ENCODE measurements at places on chromosomes 2 and 18.

DNA sequence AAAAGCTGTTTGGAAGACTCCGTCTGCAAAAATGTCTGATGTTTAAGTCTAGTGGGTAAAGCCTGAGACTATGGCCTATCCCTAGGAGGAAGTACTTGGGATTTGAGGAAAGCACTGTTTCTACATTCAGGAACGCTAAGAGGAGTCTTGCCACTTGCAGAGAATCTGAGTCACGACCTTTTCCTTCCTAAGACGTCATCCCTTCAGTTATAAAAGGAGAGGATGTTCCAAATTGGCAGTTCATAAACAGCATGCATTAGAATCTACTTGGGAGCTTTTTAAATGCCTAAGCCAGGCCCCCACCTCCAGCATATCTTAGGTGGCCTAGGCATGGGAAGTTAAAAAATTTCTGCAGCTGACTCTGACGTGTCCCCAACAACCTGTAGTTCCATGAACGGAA, 125.9 kb downstream of the TTC32 start:
- no peak for DNase-seq

- DNase-seq = no peak
These were observed 111.3 kb downstream of the DOCK10 start for GRCh38 chr2:224930990-224931389.

GRCh38 chr2:120762341-120763061, 26.8 kb downstream of the GLI2 start:
- DNase-seq = no peak

- DNase-seq = no peak
These were observed 87.8 kb upstream of the ASB18 start for GRCh38 chr2:236351966-236352525.

DNA sequence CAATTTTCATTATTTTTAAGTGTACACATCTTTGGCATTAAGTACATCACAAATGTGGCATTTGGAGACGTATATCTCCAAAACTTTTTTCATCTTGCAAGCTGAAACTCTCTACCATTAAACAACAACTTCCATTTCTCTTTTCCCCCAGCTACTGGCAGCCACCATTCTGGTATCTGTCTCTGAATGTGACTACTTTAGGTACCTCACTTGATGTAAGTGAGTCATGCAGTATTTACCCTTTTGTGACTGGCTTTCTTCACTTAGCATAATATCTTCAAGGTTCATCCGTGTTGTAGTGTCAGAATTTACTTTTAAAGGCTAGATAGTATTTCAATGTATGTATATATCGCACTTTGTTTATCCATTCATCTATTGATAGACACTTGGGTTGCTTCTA, 17.0 kb downstream of the BABAM2 start:
- no peak for DNase-seq

DNA sequence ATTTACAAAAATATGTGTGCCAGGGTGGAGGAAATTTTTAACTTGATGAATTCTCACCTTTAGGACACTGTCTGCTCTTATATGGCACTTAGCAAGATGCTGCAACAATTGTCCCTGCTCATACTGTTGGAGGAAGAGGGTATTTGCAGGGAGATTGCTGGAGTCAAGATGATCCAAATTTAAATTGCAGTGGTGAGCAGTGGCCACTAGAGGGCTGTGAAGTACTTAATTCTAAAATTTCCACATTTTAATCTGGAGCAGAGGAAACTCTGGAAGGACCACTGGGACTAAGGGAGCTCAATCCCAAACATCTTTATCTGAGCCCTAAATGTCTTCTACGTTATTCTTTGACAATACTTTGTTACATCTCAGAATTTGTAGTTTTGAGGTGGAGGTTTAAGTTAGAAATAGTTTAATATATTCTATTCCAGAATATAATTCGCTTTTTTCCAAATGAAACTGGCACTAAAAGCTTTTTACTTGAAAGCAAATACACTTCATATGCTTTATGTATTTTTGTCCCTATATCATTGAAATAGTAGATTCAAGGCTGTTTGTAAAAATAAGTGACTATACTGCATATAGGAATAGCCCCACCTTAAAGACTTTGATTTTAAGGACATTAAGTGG, 33.0 kb upstream of the PTH2R start:
- peak; percentile 25 for DNase-seq

- peak; percentile 68 for DNase-seq
These were observed 83.0 kb upstream of the ZNF532 start for GRCh38 chr18:58781627-58782194.

GRCh38 chr2:219557791-219558785, 13.3 kb downstream of the OBSL1 start:
- DNase-seq = no peak

DNA sequence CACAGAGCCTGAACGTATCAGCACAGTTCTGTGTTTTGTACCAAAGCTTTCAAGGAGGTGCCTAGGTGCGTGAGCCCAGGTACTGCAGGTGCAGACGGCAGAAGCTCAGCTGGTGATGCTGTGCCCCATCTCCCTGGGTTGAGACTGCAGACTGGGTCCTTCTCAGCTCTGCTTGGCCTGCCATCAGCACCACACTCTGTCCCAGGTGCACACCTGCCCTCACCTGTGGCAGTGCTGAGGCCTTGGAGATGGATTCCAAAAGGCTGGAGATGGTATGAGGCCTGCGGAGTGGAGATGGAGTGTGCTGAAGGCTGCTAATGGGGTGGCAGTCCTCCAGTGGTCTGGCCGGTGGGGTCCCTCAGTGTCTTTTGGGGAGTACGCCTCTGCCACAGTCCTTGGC, 9.3 kb downstream of the LDLRAD4 start:
- DNase-seq = no peak

GRCh38 chr18:60549338-60549960, 176.9 kb upstream of the MC4R start:
- peak; percentile 70 for DNase-seq

- no peak for DNase-seq
These were observed 34.2 kb upstream of the GPC1 start for GRCh38 chr2:240401308-240401707.

- peak; percentile 29 for DNase-seq
These were observed 100.3 kb downstream of the TTC32 start for GRCh38 chr2:19801367-19802080.

GRCh38 chr2:206204710-206205109, 45.0 kb downstream of the EEF1B2 start:
- no peak for DNase-seq

GRCh38 chr2:16430846-16431245, 234.8 kb downstream of the CYRIA start:
- no peak for DNase-seq

DNA sequence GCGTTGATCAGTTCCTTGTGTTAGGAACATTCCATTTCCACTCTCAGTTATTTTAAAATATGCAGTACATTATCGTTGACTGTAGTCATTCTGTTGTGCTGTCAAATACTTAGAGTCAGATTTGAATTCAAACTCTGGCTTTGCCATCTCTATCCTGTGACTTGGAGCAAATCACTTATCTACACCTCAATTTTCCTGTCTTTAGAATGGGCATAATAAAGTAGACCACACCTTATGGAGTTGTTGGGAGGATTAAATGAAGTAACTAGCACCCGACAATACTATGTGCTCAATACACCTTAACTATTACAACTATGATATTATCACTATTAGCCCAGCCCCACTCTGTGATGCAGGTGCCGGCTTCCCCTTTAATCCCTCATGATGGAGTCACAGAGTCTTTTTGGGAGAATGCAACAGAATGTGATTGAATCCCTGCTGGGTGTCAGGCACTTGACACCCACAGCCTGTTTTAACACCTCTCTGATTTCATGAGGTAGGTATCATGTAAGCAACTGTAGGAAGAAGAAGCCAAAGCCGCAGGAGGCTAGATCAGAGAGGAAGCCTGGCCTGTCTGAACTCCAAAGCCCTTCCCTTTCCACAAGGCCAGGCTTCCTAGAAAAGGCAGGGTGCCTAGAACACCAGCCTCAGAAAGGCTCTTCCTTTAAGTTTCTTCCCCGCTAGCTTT, 308.4 kb downstream of the NAPG start:
- DNase-seq = no peak

DNA sequence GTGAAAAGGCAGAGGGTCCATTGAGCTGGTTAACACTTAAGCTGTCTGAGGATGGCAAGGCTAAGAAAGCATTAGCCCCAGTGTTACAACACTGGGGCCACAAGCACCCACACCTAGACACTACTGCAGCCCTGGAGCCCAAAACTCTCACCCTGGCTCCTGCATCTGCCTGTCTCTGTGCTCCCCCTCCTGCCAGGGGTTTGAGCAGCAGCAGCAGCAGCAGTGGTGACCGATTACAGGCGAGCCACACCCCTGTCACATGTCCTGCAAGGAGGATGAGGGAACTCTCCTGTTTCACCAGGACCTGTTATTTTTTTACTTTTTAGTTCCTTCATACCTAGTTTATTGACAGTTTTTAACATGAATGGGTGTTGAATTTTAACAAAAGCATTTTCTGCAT, 326.7 kb upstream of the MAP2 start:
- no peak for DNase-seq

- DNase-seq = no peak
These were observed 45.4 kb downstream of the SLC16A14 start for GRCh38 chr2:230023313-230023712.

- DNase-seq = no peak
These were observed 311.0 kb downstream of the CBLN2 start for GRCh38 chr18:72233106-72233505.

- DNase-seq = no peak
These were observed 131.4 kb downstream of the KCNS3 start for GRCh38 chr2:18009891-18010290.

DNA sequence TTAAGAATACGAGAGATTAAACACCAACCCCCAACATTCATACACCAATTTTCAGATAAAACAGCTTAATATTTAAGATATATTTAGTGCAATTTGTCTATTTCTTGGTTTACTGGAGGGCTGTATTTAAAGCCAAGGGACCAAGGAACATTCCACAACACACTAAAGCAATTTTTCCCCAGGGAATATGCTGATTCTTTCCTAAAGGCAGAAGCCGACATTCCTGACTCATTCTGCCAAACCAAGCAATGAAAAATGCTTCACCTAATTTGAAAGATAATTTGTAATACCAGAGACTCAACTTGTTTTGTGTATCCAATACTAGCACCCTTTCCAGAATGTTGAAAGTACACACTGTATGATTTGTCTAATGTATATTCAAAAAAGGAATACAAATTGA, 1267.6 kb upstream of the PIK3C3 start:
- no peak for DNase-seq

DNA sequence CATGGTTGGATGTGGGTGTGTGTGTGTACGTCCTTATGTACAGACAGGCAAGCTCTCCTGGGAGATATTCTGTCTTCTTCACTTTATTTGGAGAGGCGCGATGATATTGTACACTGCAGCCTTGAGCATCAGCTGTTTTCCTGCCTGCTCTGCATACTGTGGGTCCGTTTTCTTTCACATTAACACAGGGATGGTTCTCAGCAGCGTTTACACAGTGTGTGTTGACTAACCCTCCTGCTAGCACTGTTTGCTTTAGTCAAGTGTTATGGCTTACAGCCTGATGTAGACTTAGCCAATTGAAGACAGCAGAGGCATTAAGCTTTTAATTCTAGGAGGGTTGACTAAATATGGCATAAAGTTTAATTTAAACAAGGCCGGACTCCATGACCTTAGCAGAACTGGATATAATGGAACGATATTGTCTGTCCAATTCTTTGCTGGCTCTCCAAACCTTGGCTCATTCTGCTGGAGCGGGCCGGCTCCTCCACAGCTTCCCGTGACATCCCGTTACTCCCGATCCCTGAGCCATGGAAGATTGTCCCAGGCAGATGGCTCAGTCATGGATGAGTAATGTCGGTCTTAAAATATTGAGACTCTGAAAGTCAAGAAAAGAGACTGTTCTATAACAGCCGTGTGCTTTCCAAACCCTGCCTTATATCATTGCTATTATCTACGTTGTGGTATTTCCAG, 134.7 kb downstream of the TPGS2 start:
- DNase-seq = peak; percentile 87

GRCh38 chr2:37506407-37507050, 162.1 kb downstream of the QPCT start:
- peak; percentile 63 for DNase-seq
